ENCODE measurements at places on chromosomes 12 and 14.

GRCh38 chr12:113211160-113211559, 10.1 kb upstream of the TPCN1 start:
- DNase-seq: no peak

- no peak for DNase-seq
Measured at GRCh38 chr14:59688224-59689170, 111.9 kb upstream of the CCDC175 start.

DNA sequence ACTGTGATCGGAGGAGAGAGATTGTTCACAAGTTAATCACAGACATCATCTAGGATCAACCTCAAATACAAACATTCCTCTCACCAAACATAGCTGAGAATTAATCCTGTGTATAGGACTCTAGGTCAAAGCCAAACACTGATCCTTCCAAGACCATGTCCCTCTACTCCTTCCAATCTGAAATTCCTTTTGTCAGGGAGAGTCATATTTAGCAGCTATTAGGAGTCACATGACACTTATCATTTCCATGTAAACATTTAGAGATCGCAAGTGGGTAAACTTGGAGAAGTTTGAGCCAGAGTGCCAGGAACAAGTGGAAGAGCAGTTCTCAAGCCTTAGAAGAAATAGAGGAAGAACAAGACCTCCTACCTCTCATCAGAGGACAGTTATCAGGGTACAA, 13.5 kb downstream of the OR2AP1 start:
- no peak for DNase-seq

DNA sequence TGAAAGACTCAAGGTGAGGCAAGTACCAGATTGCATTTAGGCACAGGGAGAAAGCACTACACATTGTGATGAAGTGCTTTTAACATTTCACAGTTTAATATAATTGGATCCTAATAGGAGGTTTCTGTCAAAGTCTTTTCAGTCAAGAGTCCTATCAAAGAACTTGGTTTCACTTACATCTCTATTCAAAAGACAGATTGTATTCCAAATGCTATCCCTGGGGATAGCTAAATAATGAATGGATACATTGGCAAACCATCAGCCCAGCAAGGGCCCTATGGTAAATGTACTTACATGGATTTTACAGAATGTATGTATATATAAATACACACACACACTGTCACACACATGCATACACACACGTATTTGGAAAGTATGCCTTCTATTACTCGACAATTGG, 655.5 kb upstream of the FLRT2 start:
- DNase-seq: no peak

GRCh38 chr12:15806826-15807225, 17.6 kb upstream of the EPS8 start:
- DNase-seq: no peak

- DNase-seq: no peak
Measured at GRCh38 chr12:2049604-2050540, 2.9 kb upstream of the CACNA1C start.

- no peak for DNase-seq
Measured at GRCh38 chr12:6416596-6416995, 28.2 kb upstream of the CD27 start.

DNA sequence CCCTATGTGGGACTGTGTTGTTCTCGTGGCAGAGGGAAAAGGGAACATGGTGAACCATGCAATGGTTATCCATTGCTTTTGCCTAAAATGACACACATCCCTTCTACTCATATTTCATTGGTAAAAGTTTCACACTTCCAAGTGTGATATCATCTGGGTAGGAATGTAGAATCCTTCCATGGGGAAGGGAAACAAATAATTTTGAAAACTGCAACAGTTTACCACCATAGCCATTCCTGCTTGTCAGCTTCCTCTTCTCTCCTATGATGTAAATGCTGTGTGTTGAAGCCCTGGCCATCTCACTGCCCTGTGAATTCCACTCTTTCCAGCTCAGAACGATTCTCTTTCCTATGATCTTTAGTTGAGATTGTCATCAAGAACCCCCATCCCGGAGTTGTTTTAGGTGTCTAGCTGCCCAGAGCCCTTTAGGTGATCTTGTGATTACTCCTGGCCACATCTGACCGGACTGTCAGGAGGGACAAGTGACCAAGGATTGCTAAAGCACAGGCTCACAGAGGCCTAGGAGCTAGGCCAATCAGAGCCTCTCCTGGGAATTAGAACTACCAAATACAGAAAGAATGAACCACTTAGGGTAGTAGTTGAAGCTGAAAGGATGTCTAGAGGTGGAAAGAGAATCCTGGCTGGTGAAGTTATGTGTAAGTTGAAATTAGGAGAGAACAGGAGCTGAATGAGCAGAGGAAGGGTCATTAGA, 84.6 kb downstream of the VCPKMT start:
- no peak for DNase-seq
